ENCODE measurements at places on chromosomes 5 and 9. TPM values are rescaled to one million over a fixed set of nuclear protein-coding genes. Genes with fewer than 3 reads are reported as not detected.

- ATAC-seq: no peak
Measured at GRCh38 chr9:92478783-92479182, 3.5 kb downstream of the ASPN start.

- ATAC-seq: no peak
Measured at GRCh38 chr9:124789531-124789930, 12.6 kb downstream of the OLFML2A start.

DNA sequence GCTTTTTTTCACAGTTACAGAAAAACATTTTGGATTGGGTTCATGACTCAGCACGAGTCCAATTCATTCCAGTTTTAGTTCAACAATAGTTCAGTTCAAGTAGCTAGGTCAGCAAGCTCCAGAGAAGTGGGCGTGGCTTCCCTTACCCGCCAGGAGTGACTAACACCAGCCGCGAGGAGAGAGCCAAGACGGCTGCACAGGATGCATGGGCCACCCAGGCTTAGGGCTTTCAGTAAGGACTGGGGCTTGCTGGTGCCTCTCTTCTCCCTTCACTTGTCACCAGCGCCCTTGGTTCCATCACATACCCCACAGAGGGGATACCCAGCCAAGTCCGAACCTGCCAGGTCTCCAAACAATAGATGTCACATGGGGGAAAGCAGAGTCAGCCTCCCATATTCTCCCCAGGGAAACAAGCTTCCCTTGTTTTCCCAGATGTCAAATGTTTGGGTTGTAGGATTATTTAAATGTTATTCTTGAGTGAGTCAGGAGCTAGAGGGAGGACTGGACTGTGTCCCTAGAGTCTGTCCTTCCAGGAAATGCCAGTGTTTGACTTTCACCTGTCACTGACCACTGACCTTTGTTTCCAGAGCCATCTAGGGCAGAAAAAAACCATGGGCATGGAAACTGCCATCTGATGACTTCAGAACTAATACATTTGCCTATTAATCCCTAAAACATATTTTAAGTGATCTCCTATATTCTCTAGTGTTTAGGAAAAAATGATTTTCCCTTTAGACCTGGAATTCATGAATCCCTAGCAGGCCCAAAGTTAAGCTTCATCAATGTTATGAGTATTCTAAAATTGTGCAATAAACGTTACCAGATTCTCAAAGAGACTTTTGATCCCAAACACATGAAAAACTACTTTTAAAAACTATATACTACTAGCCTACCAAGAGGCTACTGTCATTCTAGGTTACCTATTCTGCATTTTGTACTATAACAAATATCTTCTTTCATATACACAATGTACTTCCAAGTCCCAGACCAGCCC lies 51.9 kb downstream of the NIPAL4 start:
- peak; percentile 85 for ATAC-seq

The BOD1 gene
- 52.7 TPM for total RNA-seq

The CDC42SE2 gene
- 28.3 TPM for total RNA-seq

The WNK2 gene
- 32.4 TPM for total RNA-seq
